H1 (cell line): ENCODE measurements at places on chromosomes 5 and 9.

DNA sequence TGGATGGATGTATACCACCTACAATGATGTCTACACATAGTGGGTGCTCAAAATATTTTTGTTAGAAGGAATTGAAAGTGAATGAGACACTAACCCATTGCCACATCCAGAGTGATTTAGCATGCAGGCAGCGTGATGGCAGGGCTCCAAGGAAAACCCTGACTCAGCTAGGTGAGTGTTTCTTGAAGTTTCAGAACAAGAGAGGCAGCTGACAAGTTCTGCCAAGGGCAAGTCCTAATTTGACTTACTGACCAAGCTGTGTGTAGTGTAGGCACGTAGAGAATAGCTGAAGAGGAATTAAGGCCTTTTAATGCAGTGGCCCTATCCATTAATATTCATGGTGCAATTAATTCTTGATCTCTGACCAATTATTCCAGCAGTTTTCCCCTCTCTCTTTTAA is 107.8 kb upstream of the ATP10B start:
- no peak for DNase-seq

DNA sequence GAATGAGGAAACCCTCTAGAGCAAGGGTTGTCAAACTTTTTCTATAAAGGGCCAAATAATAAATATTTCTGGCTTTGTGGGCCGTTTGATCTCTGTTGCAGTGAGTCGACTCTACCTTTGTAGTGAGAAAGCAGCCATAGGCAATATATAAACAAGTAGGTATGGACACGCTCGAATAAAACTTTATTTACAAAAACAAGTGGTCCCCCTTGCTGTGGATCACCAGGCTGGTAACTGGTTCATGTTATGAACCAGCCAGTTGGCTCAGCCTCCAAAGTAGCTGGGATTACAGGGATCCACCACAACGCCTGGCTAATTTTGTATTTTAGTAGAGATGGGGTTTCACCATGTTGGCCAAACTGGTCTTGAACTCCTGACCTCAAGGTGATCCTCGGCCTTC is 118.5 kb downstream of the GPBP1 start:
- no peak for DNase-seq

GRCh38 chr5:80194468-80194867 is 61.4 kb downstream of the SERINC5 start:
- DNase-seq: no peak

GRCh38 chr5:56705217-56705616 is 110.1 kb upstream of the MAP3K1 start:
- no peak for DNase-seq

GRCh38 chr5:180553530-180553929 is 37.8 kb downstream of the SCGB3A1 start:
- no peak for DNase-seq

GRCh38 chr5:172178991-172179989 is 8.7 kb downstream of the STK10 start:
- no peak for DNase-seq

- DNase-seq: no peak
Measured at GRCh38 chr5:126516133-126516532, 78.9 kb downstream of the ALDH7A1 start.

- no peak for DNase-seq
Measured at GRCh38 chr5:89948977-89949376, 460.6 kb downstream of the CETN3 start.

DNA sequence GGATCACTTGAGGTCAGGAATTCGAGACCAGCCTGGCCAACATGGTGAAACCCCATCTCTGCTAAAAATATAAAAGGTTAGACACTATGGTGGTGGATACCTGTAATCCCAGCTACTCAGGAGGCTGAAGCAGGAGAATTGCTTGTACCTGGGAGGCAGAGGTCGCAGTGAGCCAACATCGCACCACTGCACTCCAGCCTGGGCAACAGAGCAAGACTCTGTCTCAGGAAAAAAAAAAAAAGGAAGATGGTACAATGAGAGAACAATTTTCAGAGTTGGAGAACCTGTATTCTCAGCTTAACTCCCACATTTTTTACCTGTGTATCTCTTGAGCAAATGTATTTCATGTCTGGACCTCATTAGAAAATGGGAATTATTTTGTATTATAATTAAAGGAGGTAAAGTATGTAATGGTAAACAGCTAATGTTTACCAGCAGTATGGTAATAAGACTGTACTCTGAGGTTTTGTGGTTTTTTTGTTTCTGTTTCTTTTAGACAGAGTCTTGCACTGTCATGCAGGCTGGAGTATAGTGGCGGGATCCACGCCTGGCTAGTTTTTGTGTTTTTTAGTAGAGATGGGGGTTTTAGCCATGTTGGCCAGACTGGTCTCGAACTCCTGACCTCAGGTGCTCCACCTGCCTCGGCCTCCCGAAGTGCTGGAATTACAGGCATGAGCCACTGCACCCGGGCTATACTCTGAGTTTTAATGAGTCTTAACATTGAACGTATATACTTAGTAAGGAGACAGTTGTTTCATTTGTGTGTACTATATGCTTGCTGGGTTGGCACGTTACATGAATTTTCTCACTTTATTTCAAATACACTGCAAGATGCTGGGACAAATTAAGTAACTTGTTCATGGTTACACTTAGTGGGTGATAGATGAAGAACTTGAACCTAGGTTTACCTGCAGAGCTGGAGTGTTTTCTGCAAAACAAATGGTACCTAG is 16.2 kb downstream of the UHRF2 start:
- DNase-seq: no peak

DNA sequence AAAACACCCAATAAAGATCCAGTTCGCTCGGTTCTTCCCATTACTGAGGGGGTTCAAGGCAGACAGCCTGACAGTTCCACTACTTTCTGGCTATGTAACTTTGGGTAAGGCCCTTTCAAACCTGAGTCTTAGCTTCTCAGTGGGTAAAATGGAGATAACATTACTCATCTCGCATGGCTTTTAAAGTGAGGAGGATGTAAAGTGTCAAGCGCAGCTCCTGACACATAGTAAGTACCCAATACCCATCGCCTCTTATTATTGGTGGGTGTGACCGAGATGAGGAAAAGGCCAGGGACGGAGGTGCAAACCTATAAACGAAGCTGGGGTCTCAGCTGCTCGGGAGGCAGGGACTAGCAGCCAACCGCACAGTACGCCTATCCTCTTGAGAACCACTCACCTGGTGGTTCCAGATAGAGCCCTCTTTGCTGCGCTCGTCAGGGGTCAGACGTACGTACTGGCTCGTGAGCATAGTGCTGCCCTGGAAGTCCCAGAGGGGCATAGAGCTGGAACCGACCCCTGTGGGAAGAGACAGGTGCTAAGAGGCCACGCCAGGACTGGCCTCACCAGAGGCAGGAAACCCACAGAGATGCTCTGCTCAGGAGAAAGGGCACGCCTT is 584 bp downstream of the LMAN2 start:
- DNase-seq: no peak

GRCh38 chr5:59036274-59036961 is 453.5 kb downstream of the RAB3C start:
- DNase-seq: no peak

DNA sequence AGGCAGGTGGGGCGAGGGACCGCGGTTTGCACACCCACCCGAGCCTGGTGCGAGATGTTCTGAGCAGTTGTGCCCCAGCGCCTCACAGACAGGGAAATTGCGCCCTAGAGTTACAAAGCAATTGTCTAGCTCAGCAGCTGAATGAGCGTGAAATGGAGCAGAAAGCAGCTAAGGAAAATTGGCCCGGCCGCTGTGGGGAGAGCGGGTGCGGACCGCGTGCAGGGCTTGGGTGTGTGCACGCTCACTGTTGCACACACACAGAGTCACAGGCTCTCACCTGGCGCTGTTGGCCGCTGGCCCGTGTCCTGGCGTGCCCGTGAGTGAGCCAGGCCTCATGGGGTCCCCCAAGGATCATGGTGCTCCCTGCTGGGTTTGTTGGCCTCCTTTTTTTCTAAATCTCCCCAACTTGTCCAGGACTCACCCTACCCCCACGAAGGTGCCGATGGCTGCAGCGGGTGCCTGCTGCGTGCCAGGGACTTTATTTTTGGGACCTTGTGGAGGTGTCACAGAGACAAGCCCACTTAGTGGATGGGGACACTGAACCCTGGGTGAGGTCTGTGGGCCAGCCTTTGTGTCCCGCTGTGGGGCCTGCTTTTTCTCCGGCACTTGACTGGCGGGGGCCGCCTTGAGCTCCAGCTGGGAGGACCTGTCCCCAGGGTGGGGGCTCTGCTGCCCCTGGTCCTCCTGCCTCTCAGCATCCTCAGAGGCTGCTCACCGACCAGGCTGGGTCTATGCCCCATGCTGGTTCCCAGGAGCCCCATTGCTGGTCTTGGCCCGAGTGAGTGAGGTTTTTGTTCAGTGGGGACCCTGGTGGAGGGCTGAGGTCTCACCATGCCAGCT is 5.2 kb downstream of the RXRA start:
- DNase-seq: no peak

DNA sequence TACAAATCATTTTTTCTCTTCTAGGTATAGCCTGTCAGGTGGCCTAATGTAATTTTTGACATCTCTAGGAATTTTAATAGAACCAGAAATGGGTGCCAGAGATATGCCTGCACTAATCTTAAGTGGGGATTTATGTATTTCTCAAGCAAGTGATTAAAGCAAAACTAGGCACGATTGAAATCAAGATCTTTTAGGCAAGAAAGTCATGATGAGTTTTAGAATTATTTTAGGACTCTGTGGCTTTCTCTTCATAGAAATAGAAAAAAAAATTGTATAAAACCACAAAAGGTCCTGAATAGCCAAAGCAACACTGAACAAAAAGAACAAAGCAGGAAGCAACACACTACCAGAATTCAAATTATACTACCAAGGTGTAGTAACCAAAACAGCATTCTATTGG is 952 bp upstream of the AMACR start:
- no peak for DNase-seq

DNA sequence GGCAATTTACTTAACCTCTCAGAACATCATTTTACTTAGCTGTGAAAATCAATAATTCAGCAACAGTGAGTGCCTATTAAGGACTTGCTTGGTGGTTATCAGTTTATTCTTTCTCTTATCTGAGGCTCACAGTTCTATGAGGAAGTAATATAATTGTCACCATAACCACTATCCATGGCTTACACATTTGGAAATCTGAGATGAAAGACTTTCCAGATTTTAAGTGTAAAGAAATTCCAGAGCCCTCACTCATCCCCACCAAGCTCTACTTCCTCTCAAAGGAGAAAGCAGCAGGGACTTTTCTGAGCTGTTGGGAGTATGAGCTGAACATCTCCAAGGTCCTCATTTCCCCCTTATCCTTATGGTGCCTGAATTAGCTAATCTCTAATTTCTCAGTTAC is 321.5 kb downstream of the FBXL7 start:
- DNase-seq: no peak

- DNase-seq: no peak
Measured at GRCh38 chr9:78863531-78863930, 566.6 kb downstream of the PSAT1 start.

- DNase-seq: no peak
Measured at GRCh38 chr5:93076096-93076495, 504.9 kb downstream of the NR2F1-AS1 start.

DNA sequence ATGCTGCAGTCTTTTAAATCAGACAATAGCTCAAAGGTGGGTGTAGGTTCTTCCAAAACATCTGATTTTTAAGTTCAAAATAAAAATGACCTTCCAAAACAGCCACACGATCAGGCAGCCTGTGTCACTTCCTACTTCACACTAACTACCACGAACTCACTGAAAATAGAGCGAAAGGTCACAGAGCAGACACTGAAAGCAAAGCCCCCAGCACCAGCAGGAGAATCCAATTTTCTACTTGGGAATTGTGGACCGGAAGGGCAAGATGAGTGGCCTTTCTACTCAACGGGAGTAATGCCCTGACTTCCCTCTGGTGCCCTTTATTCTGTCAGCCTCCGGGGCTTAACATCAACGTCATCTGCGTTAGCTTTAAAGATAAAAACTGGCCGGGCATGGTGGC is 107.8 kb upstream of the FAM120A start:
- DNase-seq: no peak

DNA sequence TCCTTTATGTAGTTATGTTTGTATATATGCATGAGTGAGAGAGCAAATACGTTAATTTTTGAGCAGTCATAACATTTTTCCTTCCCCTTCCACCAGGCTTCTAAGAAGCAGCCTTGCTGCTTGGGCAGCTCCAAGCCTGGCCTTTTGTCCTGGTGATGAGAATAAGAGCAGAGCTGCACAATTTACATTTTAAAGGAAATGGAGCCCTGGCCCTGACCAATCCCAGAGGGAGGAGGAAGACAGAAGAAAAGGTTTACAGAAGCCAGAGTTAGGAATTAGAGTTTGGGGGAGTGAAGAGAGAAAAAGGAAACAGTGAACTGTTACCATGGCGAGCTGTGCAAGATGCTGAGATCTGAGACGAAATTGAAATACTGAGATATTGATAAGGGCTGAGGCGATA is 25.3 kb upstream of the EFNA5 start:
- peak; percentile 29 for DNase-seq

DNA sequence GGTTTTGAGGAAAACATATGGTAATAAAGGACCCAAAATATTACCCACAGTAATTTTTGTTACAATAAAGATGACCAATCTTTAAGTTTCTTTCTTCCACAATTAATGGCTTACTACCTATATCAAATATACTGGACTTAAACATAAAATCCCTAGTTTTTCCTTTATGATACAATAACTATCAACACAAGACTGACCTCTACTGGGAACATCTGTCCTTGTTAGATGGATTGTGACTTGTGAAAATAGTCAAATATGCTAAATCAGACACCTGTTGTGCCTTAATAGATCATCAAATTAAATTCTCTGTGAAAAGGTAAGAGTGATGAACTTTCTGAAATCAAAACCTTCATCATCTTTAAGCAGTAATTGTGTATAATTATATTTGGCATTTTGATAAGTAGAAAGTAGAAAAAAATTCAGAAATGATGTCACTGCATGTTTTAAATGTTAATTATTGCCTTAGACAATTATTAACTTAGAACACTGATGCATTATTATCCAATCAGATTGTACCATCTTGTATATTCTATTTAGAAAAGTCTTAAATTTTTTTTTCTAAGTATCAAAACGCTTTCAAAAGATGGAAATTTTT is 113.6 kb downstream of the DEPDC1B start:
- DNase-seq: no peak

- no peak for DNase-seq
Measured at GRCh38 chr5:105304859-105305258, 1742.3 kb upstream of the NUDT12 start.

- DNase-seq: no peak
Measured at GRCh38 chr9:91765296-91765695, 184.7 kb downstream of the ROR2 start.

GRCh38 chr5:126365446-126366198 is 57.6 kb upstream of the GRAMD2B start:
- no peak for DNase-seq

- DNase-seq: peak; percentile 74
Measured at GRCh38 chr5:176675676-176676360, 28.5 kb downstream of the TSPAN17 start.

- peak; percentile 87 for DNase-seq
Measured at GRCh38 chr5:107248066-107248695, 422.6 kb downstream of the EFNA5 start.

GRCh38 chr9:112421771-112422222 is 41.9 kb downstream of the HSDL2 start:
- no peak for DNase-seq
